ENCODE measurements at places on chromosomes 2 and 18.

- DNase-seq, result no peak
Observed at GRCh38 chr18:34511435-34511834, 198.7 kb upstream of the DTNA start.

- peak; percentile 58 for DNase-seq
Observed at GRCh38 chr2:135709992-135710391, 31.7 kb upstream of the UBXN4 start.

- DNase-seq, result no peak
Observed at GRCh38 chr2:147211484-147211883, 633.3 kb upstream of the ACVR2A start.

- DNase-seq, result no peak
Observed at GRCh38 chr2:232085164-232085563, 123.7 kb downstream of the DIS3L2 start.

GRCh38 chr2:20988905-20989304 is 55.0 kb downstream of the APOB start:
- no peak for DNase-seq

GRCh38 chr2:234970477-234970882 is 18.7 kb downstream of the SH3BP4 start:
- DNase-seq, result no peak

All from hippocampal formation (tissue), 2 donors.